Coronary artery (tissue), 2 donors: ENCODE measurements at places on chromosomes 13 and 19.
A peak's percentile ranks its signal among the peaks of the same experiment; 100 is the strongest.

DNA sequence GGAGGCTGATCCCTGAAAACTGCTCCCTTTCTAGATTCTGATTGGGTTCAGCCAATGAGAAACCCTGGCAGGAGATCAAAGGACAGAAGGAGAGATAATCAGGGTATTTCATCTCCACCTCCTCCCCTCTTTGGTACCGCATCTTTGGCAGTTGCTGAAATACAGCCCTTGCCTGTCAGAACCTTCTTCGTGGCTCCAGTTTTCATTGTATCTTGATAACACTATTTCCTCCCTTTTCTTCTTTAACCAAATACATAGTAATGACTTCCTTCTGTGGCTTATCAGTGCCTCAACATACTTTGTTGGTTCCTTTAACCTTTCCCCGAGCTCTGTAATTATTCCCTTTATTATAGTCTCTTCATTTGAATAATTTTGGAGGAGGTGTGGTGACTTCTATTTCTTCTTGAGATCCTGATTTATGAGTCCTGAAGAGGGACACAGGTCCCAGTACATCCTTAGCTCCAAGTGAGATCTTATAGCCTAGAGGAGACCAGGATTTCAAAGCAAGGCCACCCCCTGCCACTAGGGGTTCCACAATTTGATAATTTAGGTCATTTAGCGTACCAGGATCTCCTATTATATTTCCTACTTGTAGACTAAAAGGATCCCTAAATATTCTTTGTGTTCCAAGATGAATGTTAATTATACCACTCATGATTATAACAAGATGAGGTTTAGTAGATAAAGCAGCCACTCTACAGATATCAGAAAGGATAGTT lies 98.0 kb downstream of the EDNRB start:
- no peak for DNase-seq

- no peak for DNase-seq
Measured at GRCh38 chr13:67549331-67549730, 319.2 kb upstream of the PCDH9 start.

DNA sequence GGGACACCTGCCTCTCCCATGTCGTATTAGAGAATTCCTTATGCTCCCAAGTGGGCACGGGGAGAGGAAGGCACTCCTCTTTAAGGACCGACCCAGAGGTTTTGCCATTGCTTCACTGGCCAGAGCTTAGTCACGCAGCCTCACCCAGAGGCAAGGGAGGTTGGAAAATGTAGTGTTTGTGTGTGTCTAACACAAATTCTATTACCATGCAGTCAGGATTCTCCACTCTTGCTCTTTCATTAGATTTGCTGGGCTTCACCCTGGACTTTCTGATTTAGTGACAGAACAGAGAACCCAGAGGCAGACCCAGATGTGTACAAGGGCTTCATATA lies 14.6 kb upstream of the NCCRP1 start:
- DNase-seq: no peak

DNA sequence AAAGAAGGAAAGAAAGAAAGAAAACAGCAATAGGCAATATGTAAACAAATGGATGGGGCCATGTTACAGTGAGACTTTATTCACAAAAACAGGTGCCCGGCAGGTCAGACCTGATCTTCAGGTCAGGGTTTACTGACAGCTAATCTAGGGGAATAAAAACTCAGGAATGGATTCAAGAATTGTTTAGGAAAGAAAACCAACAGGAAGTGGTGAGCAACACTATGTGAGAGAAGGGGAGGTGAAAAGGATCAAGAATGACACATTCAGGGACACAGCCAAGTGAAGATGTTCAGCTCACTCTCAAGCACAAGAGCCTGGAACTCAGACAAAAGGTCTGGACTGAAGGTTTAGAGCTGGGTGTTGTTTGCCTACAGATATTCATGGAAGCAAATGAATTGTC lies 244.5 kb downstream of the EFNB2 start:
- DNase-seq: no peak

DNA sequence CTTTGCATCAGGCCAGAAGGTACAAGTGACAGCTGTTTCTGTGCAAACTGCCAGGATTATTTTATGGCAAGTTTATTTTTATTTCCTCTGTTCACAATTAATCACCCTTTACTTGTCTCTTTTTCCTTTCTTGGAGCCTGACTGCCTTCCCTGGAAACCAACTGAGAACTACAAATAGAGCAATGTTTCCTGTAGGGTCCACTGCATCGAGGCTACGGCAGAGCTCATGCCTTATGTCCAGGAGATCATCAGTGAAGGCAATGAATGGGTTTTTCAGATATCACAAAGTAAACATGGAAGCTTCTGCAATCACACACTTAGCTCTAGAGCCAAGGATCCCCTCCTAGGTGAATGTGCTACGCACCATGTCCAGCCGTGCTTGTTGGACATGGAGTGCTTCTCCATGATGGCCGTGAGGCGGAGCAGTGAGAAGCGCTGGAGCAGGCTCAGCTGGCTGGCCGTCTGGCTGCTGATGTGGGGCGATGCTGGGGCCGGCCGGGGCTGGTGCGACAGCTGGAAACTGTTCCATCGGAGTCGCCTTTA lies 110.9 kb downstream of the KL start:
- no peak for DNase-seq

DNA sequence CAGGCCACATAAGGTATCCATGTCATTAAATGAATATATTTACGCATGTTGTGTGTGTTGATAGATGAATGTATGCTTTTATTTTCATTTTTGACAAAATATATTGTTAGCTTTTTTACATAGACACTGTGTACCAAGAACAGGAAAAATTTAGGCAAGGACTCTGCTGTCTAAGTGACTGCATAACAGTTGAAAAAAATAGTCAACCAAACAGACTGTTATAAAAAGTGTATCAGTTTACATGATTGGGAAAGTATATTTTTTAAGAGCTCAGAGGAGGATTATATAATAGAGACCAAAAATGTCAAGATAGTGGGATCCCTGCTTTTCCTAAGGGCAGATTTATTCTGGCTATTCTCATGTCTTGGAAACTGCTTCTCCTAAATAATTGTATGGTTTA lies 858.0 kb downstream of the SLITRK1 start:
- no peak for DNase-seq

- no peak for DNase-seq
Measured at GRCh38 chr19:15900504-15900903, 2.6 kb upstream of the CYP4F2 start.

DNA sequence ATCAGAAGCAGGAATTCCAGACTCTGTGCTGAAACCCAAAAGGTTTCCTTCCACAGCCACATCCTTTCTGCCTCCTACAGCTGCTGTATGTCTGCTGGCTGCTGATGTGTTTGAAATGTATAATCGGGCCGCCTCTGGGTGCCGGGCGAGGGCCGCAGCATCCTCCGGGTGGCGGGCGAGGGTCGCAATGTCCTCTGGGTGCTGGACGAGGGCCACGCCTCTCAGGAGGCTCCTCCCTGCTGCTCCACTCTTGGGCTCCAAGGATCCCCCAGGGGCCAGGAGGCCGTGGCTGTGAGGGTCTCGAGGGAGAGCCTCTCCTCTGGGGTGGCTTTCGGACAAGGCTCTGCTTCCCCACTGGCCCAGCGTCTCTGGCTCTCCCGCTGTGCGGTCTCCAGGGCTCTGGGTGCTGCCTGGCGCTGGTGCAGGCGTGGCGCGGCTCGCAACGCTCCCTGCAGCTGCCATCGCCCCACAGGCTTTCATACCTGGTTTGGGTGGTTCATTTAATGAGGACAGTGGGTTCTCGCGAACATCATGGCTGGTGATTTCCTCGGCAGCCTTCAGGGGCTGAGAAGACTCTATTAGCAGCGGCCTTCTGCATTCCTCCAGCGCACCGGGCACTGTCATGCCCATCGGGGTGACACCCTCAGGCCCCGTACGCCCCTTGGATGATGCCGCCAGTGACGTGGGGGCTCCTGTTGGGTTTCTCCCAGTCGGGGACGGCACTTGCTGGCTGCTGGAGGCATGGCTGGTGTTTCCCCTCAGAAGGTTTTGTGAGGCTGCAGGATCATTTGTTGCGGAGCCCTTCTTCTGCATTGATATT lies 41.8 kb upstream of the GRTP1 start:
- DNase-seq: no peak

- peak; percentile 99 for DNase-seq
Measured at GRCh38 chr19:2032296-2032941, 16.9 kb upstream of the BTBD2 start.

DNA sequence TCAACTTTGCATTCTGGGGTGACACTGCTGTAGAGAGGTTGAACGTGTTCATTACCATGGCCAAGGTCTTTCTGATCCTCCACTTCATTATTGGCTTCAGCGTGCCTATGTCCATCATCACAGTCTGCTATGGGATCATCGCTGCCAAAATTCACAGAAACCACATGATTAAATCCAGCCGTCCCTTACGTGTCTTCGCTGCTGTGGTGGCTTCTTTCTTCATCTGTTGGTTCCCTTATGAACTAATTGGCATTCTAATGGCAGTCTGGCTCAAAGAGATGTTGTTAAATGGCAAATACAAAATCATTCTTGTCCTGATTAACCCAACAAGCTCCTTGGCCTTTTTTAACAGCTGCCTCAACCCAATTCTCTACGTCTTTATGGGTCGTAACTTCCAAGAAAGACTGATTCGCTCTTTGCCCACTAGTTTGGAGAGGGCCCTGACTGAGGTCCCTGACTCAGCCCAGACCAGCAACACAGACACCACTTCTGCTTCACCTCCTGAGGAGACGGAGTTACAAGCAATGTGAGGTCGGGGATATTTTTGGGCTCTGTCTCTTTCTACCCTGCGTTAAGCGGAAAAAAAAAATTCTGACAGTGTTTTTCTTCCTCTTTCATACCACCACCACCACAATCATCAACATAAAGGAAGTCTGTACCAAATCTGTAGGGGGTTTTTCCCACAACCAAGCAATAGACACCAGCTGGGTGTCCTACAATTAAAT lies 29.5 kb downstream of the FPR3 start:
- no peak for DNase-seq

GRCh38 chr13:98103942-98104880 lies 38.7 kb upstream of the FARP1 start:
- DNase-seq: no peak

DNA sequence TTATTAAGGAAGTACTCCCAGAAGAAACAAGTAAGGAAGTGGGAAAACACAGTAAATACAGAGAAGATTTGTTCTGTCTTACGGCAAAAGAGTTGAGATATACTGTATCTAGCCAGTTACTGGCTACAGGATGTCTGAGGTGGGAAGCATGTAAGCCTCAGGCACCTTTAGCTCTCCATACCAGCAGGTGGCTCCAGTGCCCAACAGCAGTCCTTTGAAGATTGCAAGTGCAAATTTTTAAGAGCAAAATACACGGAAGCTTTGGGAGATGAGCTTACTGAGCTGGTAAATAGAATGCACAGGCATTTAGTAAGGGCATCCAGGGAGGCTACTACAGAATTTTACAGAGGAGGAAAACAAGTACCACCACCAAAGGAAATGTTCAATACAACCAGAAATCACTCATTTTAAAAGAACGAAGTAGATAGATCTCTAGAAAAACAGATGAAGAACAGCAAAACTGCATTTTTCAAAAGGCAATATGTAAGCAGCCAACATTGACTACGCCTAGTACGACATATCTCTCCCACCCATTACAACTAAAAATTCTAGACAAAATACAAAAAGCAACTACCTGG lies 57.9 kb upstream of the VSTM2B start:
- no peak for DNase-seq

DNA sequence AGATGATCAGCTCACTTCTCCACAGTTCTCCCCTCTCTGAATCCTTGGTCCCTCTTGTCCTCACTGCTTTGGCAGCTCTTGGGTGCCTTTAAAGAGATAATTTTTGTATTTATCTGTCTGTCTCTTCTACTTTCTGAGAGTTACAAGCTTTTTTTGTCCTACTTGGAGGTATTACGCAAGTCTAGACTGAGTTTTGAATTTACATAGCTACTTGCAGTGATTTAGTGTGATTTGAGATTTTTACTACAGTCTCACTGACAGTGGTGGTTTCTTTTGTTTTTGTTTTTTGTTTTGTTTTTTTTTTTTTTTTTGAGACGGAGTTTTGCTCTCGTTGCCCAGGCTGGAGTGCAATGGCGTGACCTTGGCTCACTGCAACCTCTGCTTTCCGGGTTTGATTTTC lies 22.1 kb downstream of the URI1 start:
- DNase-seq: no peak

DNA sequence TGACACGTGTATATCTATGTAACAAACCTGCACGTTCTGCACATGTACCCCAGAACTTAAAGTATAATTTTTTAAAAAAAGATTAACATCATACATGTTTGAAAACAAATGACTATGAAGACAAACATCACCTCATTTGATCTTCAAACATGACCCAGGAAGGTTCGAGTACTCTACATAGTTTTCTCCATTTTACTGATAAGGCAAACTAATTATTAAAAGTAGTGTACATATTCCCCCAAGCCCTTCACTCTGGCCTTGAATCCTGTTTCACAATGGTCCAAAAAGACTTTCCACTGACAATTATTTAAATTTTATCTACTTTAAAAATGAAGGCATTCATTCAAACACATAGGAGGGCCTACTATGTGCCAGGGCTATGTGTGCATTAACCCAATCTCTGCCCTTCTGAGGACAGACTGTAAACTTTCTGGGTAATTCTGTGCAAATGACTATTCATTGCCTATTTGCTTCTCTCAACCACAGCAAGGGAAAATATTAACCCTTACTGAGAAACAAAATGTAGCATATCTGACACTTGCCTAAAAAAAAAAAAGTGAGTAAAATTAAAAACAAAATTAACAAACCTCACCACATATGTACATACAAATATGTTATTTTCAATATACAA lies 22.1 kb downstream of the ATP7B start:
- DNase-seq: no peak

DNA sequence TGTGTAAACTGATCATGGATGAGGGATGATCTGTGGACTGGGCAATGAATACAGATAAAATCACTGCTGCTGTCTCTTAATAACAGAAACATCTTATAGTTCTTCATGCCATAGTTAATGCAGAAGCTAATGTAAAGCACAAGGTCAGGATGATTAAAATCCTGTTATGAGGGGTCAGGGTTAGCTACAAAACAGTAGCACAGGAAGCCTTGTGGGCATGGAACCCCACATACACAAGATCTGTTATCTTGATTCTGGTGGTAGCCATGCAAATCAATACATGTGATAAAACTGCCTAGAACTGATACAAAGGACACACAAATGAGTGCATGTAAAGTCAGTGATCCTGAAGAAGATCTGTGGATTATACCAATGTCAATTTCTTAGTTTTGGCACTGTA lies 96.4 kb downstream of the KLF12 start:
- no peak for DNase-seq

GRCh38 chr13:100392709-100393630 lies 195.6 kb downstream of the GGACT start:
- peak; percentile 88 for DNase-seq
